ENCODE measurements at places on chromosomes 6 and 20. TPM values are rescaled to one million over a fixed set of nuclear protein-coding genes. Genes with fewer than 3 reads are reported as not detected.

Gene TOX2
- 1.6 TPM for polyA plus RNA-seq

Gene SLC17A3
- not detected for polyA plus RNA-seq

GRCh38 chr20:5714261-5715041 lies 35.8 kb upstream of the SHLD1 start:
- DNase-seq: peak; percentile 86

Gene IL17A
- polyA plus RNA-seq: not detected

Gene CEP85L
- polyA plus RNA-seq: 47.3 TPM

DNA sequence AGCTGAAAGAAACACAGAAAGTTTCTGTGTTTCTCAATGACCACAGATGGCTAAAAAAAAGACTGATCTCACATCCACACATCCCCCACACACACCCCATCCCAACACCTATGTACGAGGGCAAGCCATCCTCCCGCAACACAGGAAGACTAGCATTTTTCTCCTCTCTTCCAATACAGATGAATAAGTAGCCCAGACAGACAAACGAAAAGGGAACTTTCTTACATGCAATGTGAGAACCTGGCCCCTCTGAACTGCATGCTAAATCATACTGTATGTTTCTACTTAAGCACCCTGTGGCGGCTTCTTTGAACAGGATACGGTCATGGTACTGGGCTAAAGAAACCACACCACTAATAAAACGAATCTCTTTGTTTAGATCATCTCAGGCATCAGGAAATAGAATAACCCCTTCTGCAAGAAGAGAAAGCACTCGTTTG lies 116.2 kb downstream of the GMDS start:
- no peak for DNase-seq

DNA sequence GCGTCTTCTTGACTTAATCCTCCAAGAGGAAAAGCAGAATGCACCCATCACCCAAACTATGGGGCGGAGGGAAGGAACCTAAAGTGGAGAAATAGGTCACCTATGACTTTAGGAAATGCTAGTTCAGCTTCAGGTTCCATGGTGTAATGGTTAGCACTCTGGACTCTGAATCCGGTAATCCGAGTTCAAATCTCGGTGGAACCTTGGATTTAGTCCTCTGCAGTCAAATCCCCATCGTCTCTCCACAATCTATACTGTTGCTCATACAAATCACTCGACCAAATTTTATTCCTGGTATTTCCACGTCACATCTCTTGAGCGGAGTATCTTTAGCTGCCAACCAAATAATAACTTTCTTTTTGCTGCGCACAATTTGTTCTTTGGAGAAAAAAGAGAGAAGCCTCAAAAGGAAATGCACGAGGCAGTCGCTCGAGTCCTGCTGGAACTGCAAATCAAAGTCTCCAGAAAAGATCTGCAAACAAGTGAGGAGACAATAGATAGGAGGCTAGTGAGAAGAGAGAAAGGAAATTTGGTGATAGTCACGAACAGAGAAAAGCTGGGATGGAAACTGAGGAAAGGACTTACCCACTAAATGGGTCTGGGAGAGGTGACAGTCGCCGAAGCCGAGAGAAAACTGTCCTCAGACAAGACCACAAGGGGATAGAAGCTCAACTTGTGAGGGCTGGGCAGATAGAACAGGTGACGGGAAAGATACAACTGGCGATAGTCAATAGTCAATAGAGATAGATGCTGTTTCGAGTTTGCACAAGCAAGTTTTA lies 16.6 kb downstream of the POM121L2 start:
- no peak for DNase-seq

Gene PBOV1
- not detected for polyA plus RNA-seq

Gene RSPH3
- 2.4 TPM for polyA plus RNA-seq

Gene SLC22A7
- polyA plus RNA-seq: not detected

Gene FUT9
- not detected for polyA plus RNA-seq

DNA sequence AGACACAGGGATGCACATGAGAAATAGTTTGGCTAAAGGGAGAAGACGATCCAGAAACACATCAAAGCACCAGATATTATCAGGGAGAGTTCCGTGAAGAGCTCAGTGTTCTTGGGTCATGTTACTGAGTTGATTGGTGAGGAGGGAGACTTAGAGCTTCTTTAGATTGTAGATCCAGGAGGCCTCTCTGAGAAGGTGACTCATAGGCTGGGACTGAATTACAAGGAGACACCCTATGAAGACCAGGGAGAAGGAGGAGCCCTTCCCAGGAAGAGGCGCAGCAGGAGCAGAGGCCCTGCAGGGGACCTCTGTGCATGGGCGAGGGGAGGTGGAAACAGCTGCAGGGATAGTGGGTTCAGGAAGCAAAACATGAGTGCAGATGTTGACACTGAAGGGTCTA lies 196.5 kb downstream of the SLC24A3 start:
- no peak for DNase-seq

DNA sequence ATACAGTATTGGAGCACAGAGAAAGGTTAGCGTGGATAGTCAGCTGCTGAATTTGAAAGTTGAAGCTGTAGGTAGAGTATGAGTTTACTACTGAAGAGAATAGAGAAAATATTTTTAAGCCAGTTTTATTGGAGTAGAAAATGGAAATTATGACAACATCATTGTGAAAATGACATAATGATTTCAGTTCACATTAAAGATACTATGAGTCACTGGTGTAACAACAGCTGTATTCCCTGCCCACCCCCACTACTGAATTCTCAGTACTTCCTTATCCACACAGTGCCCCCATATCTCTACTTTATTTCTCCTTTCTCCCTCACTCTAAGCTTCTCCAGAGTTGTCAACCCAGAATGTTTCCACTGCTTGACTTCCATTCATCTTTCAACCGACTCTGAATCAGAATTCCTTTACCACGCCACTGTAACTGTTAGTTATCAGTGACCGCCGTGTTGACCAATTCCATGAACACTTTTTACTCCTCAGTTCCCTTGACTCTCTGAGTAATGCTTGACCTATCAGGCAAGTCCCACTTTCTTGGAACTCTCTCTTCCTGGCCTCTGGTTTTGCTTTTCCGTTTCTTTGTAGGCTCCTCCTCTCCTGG lies 139.6 kb downstream of the AIG1 start:
- DNase-seq: no peak

DNA sequence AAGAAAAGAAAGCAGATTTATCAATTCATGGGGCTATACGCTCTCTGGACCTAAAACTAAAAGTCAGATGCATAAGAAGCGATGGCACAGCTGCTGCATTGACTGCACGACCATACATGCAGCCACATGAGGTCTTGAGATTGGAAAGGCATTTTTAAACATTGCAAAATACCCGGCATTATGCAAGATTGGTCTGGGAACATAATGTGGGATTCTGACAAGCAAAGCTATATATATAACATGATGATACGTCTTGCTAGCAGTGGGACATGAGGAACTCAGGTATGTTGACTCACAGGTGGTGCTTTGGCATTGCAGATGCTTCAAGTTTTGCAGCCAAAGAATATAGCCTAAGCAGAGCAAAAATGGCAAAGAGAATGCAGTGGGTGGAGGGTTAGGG lies 55.1 kb downstream of the SAMD3 start:
- no peak for DNase-seq

DNA sequence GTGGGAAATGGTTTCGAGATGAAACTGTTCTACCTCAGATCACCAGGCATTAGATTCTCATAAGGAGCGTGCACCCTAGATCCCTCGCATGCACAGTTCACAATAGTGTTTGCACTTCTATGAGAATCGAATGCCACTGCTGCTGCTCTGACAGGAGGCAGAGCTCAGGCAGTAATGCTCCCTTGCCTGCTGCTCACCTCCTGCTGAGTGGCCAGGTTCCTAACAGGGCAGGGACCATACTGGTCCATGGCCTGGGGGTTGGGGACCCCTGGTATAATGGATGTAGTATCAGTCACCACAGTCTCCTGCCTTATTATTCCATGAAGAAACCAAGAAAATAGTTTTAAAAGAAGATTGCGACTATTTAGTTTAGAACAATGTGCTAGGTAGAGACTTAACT lies 127.5 kb downstream of the BCKDHB start:
- DNase-seq: no peak

DNA sequence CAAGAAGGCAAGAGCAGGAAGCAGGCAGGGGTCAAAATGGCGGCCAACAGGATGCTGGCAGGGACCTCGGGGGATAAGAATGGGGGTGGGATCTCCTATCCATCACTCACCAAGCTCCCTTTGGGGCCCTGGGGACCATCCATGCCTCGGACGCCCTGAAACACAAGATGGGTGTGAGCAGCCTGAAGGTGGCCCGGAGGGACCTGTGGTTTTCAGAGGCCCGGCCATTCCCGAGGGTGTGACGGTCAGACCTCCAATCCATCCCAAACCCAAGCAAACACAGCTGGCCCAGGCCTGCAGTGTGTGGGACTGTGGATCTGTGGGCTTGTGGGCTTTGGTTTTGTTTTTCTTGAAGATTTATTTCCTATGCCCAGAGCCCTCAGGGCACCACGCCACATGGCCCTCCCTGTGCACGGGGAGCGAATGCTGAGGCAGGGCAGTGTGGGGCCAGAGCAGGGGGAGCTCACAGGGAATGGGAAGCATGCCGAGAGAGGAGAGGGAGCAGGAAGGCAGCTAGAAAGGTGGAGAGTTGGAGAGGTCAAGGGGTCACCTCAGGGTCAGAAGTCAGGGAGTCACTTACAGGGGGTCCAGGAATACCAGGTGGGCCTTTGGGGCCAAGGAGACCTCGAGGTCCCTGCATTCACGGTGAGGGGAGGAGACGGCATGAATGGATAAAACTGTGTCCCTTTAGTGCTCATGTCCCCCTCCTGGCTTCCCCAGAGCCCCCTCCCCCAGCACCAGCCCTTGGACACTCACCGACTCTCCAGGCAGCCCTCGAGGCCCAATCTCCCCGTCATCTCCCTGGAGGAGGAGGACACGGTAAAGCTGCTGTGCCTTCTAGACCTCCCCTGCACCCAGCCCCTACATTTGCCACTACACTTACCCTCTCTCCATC lies 14.5 kb downstream of the COL11A2 start:
- DNase-seq: no peak

DNA sequence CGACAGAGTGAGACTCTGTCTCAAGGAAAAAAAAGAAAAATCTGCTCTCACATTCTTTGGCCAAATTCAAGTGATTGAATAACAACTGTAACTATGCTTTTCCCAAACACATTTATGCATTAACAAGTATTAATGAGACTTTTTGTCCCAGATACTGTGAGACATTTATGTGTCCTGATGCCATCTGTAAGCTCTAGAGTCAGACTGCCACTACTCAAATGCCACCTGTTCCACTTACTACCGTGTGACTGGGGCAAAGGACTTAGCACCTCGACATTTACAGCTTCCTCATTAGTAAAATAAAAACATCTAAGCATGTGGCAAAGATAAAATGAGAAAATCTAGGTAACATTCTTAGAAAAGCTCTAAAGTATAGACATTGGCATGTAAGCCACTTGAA lies 178.1 kb upstream of the MARCKS start:
- no peak for DNase-seq

GRCh38 chr20:25237610-25238318 lies 10.1 kb upstream of the PYGB start:
- no peak for DNase-seq

- peak; percentile 82 for DNase-seq
Observed at GRCh38 chr6:37048851-37049757, 43.6 kb downstream of the FGD2 start.

DNA sequence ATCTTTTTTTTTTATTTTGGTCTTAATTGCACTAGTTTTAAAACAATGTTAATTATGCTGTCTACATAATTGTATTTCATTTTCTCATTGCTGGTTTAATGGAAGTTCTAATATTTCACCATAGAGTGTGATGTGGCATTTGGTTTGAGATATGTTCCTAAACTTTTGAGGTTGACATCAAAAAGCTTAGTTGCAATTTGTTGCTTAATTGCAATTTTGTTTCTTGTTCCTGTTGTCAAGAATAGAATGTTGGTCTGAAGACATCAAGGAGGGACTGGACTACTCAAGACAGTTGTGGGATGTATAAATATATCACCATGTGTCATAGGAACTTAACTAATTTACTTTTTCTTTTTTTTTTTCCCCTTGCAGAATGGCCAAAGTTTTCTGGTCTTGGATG lies 12.5 kb downstream of the HSF2 start:
- DNase-seq: no peak

- DNase-seq: no peak
Observed at GRCh38 chr20:62793757-62794006, 2.6 kb upstream of the MRGBP start.

DNA sequence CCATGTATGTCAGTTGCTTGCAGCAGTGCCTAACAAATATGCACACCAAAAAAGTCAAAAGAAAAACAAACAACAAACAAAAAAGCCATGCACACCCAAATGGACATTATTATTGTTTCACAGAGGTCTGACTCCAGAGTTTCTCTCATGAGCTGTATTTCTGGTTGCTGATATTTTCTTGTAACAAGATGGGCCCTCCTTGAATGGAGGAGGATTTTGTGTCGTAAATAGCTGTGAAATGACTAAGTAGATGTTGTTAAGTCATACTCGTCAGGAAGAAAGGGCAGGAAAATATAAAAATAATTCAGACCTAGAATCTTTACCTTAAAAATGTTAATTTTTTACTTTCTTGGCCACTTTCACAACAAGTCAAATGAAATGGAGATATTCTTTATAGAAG lies 96.0 kb downstream of the PLEKHG1 start:
- no peak for DNase-seq

DNA sequence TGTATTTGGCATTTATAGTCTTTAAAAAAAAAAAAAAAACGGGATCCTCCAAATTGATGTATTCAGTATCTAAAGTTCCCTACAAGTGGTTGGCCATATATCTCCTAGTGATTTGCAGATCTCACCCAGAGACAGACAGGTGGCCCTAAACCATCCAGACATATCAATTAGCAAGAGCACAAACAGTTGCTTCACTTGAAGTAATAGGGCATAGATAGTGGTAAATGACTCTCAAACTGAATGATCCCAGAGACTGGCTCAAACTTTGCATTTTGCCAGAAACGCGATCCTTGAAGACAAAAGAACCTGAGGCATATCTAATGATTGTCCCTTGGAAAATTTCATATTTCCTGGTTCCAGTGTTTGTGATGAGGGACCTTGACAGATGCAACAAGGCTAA lies 54.6 kb downstream of the HMGCLL1 start:
- no peak for DNase-seq

GRCh38 chr6:137717074-137718073 lies 149.7 kb upstream of the TNFAIP3 start:
- peak; percentile 76 for DNase-seq

DNA sequence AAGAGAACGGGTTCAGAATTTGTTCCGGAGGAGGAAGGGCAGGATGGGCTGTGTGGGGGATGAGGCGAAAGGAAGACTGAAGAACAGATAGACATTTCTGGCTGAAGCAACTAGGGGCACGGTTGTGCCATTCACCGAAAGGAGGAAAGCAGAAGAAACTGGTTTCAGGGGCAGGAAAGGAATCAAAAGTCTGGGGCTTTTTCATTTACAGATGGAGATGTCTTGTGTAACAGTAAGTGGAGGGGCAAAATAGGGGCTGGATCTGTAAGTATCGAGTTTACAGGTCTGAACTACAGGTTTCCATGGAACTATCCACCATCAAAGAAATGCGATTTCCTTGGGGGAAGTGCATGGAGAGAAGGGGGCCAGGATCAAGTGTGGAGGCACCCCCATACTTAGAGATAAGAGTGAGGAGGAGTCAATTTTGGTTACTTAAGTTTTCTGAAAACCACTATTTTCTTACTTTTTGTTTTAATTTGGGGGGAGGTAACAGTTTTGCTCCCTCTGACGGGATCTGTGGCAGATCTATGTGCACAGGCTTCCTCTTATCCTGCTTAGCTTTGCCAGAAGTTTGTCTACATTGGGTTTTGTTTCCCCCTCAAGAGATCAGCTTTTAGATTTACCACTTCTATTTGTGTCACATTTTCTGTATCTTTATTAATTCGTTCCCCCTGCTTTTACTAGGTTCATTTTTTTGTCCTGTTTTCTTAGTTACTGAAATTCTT lies 120.1 kb downstream of the SLC23A2 start:
- no peak for DNase-seq
